ENCODE measurements at places on chromosomes 11 and 22. TPM values are rescaled to one million over a fixed set of nuclear protein-coding genes. Genes with fewer than 3 reads are reported as not detected.

MYEOV gene
- not detected for total RNA-seq

SCGB2A2 gene
- total RNA-seq, result not detected

UPK3A gene
- total RNA-seq, result not detected

CCDC188 gene
- total RNA-seq, result not detected

ALDH3B2 gene
- total RNA-seq, result not detected

OLFML1 gene
- 0.15 TPM for total RNA-seq

All from smooth muscle cell of the coronary artery (primary cell).